ENCODE measurements at places on chromosomes 4 and X.
A peak's percentile ranks its signal among the peaks of the same experiment; 100 is the strongest.

DNA sequence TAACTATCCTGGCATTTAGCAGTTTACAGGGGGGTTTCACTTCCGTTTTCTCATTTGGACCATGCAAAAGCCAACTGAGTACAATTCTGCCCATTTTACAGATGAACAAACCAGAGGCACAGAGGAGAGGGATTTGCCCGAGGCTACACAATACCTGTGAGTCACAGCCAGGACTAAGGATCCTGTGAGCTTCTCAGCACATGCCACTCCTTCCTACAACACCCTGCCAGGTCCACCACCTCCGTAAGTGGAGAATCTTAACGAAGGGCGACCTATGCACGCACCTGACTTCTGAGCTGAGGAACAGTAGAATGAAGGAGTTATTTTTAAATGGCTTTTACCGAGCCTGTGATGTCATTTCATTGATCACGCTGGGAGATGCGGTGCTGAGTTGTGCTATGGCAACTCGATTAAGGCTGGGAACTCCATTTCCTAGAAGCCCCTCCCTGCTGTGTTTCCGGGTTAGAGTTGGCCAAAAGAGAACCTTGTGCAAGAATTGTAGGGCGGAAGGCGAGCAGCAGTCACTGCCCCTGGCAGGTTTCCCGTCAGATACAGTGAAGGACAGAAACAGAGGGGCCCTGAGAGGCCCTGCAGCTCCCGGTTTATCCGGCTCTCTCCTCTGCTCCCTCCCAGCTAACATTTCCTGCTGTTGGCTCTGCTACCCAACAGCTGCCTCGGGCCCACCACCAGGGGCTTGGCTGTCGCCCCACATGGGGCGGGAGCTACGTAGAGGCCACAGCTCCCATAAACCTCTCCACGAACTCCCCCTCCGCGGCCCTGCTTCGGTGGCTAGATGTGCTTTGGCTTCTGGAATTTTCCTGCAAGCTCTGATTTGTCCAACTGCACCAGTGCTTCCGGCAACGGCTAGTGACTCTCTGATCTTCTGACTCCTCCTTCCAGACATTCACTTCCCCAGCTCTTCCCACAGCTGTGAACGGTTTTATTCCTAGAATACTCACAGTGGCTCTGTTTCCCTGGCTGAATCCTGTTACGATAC lies 75.1 kb upstream of the USP9X start:
- DNase-seq: peak; percentile 78

DNA sequence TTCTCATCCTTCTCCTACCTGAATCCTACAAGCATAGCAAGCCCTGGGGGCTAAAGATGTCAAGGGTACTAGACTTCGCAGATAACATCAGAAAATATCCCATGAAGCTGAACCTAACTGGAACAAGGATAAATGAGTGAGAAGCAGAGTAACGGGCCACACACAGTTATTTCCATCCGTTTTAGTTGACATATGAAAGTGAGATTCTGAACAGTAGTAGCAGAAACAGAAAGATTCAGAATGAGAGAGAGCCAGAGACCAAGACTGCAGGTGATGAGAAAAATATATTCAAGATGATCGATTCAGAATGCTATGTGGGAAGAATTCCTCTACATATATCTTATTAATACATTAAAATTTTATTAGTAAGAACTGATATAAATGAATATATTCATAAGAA lies 165.1 kb downstream of the TSPAN5 start:
- DNase-seq: no peak

- no peak for DNase-seq
Observed at GRCh38 chr4:112860830-112861690, 188.4 kb upstream of the ANK2 start.

- DNase-seq: no peak
Observed at GRCh38 chrX:68492583-68492982, 6.3 kb upstream of the YIPF6 start.

GRCh38 chr4:104942990-104943743 lies 203.5 kb upstream of the TET2 start:
- no peak for DNase-seq

Measured in MG63 (cell line).